ENCODE measurements at places on chromosomes 5 and 9.

- H3K36me3 ChIP-seq: peaks cover 42% of the 10 kb centered on the region
- H3K4me3 ChIP-seq: peak overlapping the region; percentile 24
- DNase-seq: peak; percentile 96
- peaks cover 3% of the 10 kb centered on the region for H3K4me1 ChIP-seq
- no peaks in the 10 kb centered on the region for H3K27me3 ChIP-seq
- H3K27ac ChIP-seq: no peak overlapping the region
Observed at GRCh38 chr9:127897193-127897692, 2.2 kb downstream of the ST6GALNAC6 start.

GRCh38 chr5:31798168-31798567, 159.2 kb downstream of the PDZD2 start:
- no peak overlapping the region for H3K4me3 ChIP-seq
- no peak for DNase-seq
- peaks cover 3% of the 10 kb centered on the region for H3K36me3 ChIP-seq

- no peak for DNase-seq
- H3K4me3 ChIP-seq: no peak overlapping the region
- no peaks in the 10 kb centered on the region for H3K4me1 ChIP-seq
- no peak overlapping the region for H3K27ac ChIP-seq
- peaks cover 11% of the 10 kb centered on the region for H3K36me3 ChIP-seq
- H3K27me3 ChIP-seq: no peaks in the 10 kb centered on the region
Observed at GRCh38 chr5:23613566-23613965, 106.2 kb downstream of the PRDM9 start.

GRCh38 chr5:54514841-54515432, 2.6 kb upstream of the SNX18 start:
- H3K4me3 ChIP-seq: no peak overlapping the region
- peaks cover 14% of the 10 kb centered on the region for H3K36me3 ChIP-seq
- DNase-seq: no peak
- H3K4me1 ChIP-seq: 0 out of 2 replicates have a peak, but pooled peaks cover 2% of the 10 kb centered on the region

GRCh38 chr5:41776435-41776834, 93.8 kb downstream of the OXCT1 start:
- no peaks in the 10 kb centered on the region for H3K36me3 ChIP-seq
- H3K4me1 ChIP-seq: no peaks in the 10 kb centered on the region

DNA sequence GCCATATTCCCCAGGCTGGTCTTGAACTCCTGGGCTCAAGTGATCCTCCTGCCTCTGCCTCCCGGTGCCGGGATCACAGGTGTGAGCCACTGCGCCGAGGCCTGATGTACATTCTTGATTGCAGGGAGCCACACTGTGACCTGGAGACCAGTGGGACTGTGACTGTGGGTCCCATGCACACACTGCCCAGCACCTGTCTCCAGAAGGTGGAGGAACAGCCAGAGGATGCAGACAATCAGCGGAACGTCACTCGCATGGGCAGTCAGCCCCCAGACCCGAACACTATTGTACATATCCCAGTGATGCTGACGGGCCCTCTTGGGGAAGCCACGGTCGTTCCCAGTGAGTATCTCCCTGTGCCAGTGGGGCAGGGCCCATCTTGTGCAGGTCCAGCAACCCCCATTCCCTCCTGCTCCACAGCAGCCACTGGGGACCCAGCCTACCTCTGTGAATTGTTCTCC, 147.3 kb downstream of the CACNA1B start:
- H3K4me3 ChIP-seq: peak overlapping the region; percentile 4
- no peaks in the 10 kb centered on the region for H3K4me1 ChIP-seq
- no peaks in the 10 kb centered on the region for H3K27me3 ChIP-seq
- no peak for DNase-seq
- no peak overlapping the region for H3K27ac ChIP-seq
- peaks cover 26% of the 10 kb centered on the region for H3K36me3 ChIP-seq

DNA sequence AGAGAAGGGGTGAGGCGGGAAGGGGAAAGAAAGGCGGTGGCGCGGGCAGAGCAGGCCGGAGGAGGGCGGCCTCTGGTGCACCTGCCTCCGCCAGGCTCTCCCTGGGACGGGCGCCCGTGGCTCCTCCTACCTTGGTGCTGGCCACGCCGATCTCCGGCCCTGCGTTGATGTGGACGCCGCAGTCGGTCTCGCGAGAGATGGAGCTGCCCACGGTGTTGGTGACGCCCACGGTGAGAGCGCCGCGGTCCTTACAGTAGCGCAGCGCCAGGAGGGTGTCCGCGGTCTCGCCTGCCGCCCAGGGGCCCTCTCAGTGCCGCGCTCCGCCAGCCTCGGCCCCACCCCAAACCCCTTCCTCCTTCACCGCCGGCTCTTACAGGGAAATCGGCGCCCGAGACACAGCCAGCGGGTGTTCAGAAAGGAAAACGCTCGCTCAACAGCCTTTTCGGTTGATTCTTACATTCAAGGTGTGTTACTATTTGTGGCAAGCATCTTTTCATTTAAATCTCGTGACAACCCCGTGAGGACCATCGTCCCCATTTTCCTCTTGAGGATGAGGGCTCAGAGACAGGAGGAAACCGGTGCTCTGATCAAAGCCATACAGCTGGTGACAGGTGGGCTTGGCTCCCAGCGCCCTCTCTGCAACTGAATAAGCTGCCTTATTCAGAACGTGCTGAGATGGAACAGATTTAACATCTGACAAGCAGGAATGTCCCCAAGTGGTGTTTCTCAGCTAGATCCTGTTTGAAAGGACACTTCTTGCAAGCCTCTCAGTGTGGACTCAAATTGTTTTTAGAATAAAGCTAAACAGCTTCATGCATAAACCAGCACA, 22.0 kb upstream of the MAPK9 start:
- H3K4me1 ChIP-seq: no peaks in the 10 kb centered on the region
- H3K4me3 ChIP-seq: no peak overlapping the region
- H3K27me3 ChIP-seq: no peaks in the 10 kb centered on the region
- no peak for DNase-seq
- peaks cover 53% of the 10 kb centered on the region for H3K36me3 ChIP-seq

DNA sequence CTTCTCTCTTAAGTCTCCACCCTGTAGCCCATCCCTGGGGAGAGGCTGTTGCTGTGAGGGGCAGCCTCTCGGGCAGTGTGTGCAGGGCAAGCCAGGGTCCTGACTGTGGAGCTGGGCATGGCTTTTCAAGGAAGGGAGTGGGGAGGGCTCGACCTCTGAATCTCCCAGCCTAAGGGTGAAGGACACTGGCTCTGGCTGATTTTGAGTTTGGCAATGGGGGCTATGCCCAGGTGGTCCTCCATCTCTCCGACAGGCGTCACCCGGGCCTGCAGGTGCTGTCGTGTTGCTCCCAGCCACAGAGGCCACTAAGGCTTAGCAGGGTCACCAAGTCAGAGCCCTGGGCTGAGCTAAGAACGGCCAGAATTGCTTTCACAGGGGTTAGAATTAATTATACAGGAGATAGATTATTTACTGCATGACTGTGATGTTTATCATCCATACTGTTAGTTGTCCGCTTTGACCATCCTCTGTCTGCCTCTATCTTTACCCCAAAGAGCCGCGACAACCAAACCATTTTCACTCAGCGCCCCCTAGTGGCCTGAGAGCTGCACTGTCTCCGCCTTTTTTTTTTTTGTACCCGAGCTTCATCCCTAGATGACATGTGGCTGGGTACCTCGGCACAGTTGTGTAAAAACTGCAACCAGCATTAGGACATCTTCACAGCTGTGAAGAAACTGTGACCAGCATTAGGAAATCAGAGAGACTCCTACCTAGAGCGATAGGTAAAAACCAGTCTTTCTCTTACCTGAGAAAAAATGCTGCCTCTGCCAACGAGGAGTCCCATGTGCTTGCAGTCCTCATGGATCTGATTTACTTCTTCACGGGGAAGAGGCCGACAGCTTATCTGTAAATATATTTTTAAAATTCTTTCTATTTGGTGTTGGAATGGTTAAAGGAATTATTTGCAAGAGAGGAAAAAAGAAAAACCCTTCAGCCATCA, 44.5 kb downstream of the AGXT2 start:
- no peaks in the 10 kb centered on the region for H3K27me3 ChIP-seq
- H3K4me1 ChIP-seq: no peaks in the 10 kb centered on the region
- H3K27ac ChIP-seq: no peak overlapping the region
- DNase-seq: peak; percentile 71
- H3K36me3 ChIP-seq: no peaks in the 10 kb centered on the region

DNA sequence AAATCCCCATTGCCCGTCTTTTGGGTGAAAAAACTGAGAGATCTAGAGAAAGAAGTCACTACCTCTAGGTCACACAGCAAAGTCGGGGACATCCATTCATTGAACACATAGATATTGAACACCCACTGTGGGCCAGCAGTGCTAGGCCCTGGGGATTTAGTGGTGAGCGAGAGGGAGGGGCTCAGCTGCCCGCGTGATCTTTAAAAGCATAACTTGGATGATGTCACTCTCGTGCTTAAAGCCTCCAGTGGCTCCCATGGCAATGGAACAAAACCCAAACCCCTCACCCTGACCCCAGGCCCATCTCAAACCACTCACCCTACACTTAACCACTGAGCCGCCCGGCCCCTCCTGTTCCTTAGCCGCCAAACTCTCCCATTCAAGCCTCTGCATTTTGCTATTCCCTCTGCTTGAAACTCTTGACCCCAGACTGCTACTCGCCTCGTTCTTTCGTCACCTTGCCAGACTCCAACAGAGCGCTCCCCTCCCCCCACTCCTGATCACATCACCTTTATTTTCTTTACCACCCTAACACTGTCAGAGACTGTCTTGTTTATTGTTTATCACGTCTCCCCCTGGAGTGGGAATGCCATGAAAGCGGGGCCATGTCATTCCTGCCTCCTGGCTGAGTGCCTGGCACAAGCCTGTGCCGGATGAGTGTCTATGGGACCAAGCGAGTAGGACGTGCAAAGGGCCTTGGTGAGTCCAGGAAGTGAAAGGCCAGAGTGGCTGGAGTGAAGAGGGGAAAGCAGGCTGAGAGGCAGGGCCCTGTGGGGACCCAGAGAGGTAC, 710 bp upstream of the PIP5KL1 start:
- peak; percentile 58 for DNase-seq
- peak overlapping the region; percentile 80 for H3K4me3 ChIP-seq
- H3K27me3 ChIP-seq: no peaks in the 10 kb centered on the region
- H3K27ac ChIP-seq: no peak overlapping the region
- peaks cover 13% of the 10 kb centered on the region for H3K36me3 ChIP-seq

DNA sequence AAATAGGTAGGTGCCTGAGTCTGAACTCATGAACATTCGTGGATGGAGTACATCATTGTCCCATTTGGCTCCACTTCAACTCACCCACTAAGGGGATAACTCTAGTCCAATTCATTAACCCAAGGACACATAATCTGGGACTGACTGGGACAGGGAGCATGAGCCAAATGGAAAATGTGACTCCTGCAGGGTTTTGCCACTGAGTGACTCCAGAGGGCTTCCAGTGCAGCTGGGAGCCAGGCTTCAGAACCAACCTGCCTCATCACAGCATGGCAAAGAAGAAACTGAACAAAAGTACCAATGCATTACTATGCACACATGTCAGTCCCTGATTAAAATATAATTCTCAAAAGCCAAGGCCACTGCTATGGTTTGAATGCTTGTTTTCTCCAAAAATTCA, 159.7 kb upstream of the SNX2 start:
- no peak overlapping the region for H3K4me3 ChIP-seq
- no peaks in the 10 kb centered on the region for H3K4me1 ChIP-seq
- no peak overlapping the region for H3K27ac ChIP-seq
- DNase-seq: no peak

- H3K4me1 ChIP-seq: peaks cover 3% of the 10 kb centered on the region
- no peaks in the 10 kb centered on the region for H3K36me3 ChIP-seq
- H3K27ac ChIP-seq: no peak overlapping the region
- no peak overlapping the region for H3K4me3 ChIP-seq
- H3K27me3 ChIP-seq: no peaks in the 10 kb centered on the region
Observed at GRCh38 chr9:89512382-89512781, 14.5 kb upstream of the SEMA4D start.

- DNase-seq: no peak
- H3K36me3 ChIP-seq: no peaks in the 10 kb centered on the region
- H3K27ac ChIP-seq: no peak overlapping the region
- no peaks in the 10 kb centered on the region for H3K27me3 ChIP-seq
- H3K4me1 ChIP-seq: no peaks in the 10 kb centered on the region
Observed at GRCh38 chr5:73591102-73591695, 25.7 kb downstream of the UTP15 start.

DNA sequence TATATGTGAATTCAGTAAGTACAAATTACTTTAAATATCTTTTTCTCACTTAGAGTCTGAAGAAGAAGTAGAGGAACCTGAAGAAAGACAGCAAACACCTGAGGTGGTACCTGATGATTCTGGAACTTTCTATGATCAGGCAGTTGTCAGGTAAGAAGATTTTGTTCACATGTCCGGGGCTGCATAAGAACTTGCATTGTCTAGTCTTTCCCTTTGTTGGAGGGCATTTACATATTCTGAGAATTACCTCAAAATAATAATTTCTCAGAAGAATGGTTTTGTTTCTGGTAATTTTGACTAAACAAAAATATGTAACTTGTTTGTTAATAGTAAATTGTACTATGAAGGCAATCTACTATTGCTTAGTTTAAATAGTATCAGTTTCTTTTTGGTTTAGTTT, 23.7 kb downstream of the G3BP1 start:
- H3K27ac ChIP-seq: no peak overlapping the region
- DNase-seq: no peak
- peaks cover 97% of the 10 kb centered on the region for H3K36me3 ChIP-seq
- H3K27me3 ChIP-seq: no peaks in the 10 kb centered on the region
- H3K4me1 ChIP-seq: no peaks in the 10 kb centered on the region

DNA sequence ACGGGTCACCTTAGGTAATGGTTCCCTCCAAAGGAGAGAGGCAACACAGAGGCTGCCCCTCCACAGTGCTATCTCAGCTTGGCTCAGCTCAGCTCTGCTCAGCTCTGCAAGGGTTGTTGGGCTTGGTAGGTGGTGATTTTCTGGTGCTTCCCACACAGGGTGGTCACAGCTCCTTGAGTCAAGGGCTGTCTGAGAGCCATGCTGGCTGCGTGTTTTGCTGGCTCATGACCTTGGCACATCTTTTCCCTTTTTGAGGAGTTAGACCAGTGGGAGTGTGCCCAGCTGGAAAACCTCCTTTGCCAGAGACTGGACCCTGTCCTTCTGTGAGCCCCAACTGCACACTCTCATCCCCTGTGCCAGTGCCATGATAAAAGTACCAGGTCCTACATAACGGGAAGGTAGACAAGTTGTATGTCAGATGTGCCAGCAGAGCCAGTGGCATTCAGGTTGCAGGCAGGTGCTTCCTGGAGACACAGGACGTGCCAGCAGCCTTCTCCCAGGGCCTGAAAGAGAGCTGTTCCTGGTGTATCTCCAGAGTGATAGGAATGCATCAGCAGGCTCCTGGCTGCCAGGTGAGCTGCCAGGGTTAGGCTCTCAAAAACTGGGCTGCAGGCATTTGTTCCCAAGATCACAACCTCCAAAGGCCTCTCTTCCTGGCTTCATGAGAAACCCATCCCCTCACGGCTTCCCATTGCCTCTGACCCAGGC, 118.6 kb upstream of the CXCL14 start:
- no peak overlapping the region for H3K27ac ChIP-seq
- no peaks in the 10 kb centered on the region for H3K4me1 ChIP-seq
- H3K4me3 ChIP-seq: no peak overlapping the region
- DNase-seq: peak; percentile 14
- H3K27me3 ChIP-seq: no peaks in the 10 kb centered on the region

GRCh38 chr9:8436786-8437185, 637.2 kb upstream of the DMAC1 start:
- H3K36me3 ChIP-seq: no peaks in the 10 kb centered on the region
- no peak overlapping the region for H3K4me3 ChIP-seq
- H3K27me3 ChIP-seq: no peaks in the 10 kb centered on the region
- no peaks in the 10 kb centered on the region for H3K4me1 ChIP-seq
